ENCODE measurements at places on chromosomes 1 and 21. TPM values are rescaled to one million over a fixed set of nuclear protein-coding genes. Genes with fewer than 3 reads are reported as not detected.

DNA sequence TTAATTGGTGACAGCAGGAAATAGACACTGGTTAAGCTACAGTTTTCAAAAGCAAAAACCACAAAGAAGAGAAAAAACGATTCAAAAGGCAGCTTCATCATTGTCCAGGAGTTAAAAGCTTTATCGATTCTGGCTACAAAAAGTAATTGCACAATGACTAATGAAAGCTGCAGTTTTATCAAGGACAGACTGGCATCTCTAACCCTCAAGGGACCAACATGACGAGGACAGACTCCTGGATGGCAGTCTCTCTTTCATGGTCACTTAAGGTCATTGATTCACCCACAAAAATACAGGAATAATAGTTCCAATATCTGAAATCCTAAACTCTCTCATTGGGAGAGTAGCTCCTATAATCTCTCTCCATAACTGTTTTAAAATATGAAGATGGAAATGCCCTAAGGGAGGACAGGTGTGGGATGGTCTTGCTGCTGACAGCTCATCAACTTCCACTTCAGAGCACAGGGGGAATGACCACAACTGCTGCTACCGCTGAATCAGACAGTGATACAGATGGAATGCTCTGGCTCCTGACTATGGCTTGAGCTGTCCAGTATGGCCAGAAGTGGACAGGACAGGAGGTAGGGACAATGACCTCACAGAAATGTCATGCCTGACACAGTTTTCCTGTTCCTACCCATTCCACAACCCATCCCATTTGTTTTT, 17.4 kb upstream of the CPLANE2 start:
- no peak for DNase-seq

GRCh38 chr1:27547220-27548116, 56.5 kb downstream of the AHDC1 start:
- no peak for DNase-seq

Gene PGLYRP3
- not detected for total RNA-seq

Gene SPRR3
- total RNA-seq, result not detected

- no peak for DNase-seq
Observed at GRCh38 chr1:55773211-55773940, 558.2 kb upstream of the USP24 start.

Gene GLIS1
- not detected for total RNA-seq

DNA sequence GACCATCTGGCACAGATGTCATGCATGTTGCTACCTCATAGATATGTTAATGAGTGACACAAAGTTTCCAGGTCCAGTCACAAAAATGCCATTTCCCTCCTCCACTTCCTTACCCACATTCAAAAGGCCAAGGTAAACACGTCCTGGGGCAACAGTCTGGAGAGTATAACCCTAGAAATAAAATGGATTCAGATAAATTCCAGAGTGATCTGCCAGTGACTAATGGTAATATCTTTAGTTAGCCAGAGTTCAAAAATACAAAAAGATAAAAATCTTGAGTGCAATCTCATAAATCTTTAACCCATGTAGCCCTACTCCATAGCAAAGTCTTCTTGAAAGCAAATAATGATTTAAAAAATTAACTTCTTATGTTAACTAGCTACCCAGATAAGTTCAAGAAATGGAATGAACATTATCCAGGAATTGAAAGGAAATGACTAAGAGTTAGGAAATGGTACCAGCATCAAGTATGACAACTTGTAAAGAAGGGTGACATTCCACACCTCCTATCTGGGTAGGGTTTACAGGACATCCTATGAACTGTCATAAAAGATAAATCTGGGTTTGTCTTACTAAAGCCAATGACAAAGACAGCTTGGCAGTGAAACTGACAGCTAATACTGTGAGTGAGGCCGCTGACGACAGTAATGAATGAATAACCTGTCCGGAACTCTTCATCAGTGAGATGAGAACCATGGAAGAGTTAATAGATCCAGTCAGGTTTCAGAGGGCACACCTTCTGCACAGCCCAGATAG, 18.1 kb downstream of the RGS2 start:
- DNase-seq, result no peak

- no peak for DNase-seq
Observed at GRCh38 chr1:93253516-93253915, 73.0 kb downstream of the CCDC18 start.

- no peak for DNase-seq
Observed at GRCh38 chr1:214389734-214390133, 108.8 kb downstream of the SMYD2 start.

Gene AQP10
- total RNA-seq, result not detected

Gene ARID1A
- total RNA-seq, result 11.2 TPM

Gene C1orf146
- total RNA-seq, result not detected

Gene C1QA
- total RNA-seq, result not detected

DNA sequence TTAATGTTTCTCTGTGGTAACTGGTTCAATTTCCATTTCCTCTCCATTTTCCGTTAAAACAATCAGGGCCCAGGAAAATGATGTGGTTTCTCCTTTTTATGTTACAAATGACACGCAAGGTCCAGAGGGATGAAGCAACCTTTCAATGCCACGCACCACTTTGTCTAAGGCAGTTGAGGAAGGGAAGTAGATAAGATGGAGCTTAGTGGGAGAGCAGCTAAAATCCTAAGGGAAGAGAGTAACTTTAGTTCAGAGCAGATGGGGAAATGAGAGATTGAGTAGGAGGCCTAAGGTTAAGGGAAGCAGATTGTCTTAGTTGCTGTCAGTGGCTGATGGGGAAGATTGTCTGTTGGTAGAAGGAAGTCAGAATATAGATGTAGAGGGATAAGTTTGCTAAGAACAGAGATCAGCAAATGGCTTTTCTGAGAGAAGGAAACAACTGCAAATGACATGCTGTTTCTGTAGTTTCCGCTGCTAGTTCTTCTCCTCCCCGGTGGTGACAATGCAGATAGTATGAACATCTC, 660 bp downstream of the CD1C start:
- no peak for DNase-seq

GRCh38 chr1:208731981-208732821, 488.0 kb upstream of the PLXNA2 start:
- no peak for DNase-seq
